ENCODE measurements at places on chromosomes 5 and 9. TPM values are rescaled to one million over a fixed set of nuclear protein-coding genes. Genes with fewer than 3 reads are reported as not detected.

The SMIM33 gene
- not detected for total RNA-seq

The PTGER4 gene
- 25.5 TPM for total RNA-seq

The PCDHB16 gene
- under 0.01 TPM for total RNA-seq

The SLC45A2 gene
- total RNA-seq: not detected

The CDC20B gene
- not detected for total RNA-seq

The TMEM171 gene
- total RNA-seq: 9.8 TPM

The EIF4E1B gene
- total RNA-seq: not detected

The FLT4 gene
- total RNA-seq: not detected
